WERI-Rb-1 (cell line): ENCODE measurements at places on chromosomes 16 and 17.

DNA sequence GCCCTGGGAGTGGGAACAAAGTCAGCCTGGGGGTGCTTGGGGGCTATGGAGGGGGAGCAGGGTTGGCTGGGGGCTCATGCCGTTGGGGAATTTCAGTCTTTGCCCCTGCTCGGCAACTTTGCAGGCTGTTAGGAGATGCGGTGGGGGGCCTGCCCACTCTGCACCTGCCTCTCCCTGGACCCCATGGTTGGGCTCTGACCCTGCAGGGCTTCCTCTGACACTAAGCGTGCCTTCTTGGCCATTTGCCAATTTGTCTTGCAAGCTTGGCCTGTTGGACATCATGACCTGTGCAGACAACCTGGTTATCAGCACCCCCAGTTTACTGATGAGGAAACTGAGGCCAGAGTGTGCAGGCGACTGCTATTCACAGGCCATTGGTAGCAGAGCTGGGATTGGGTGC lies 14.6 kb downstream of the ADCY7 start:
- DNase-seq, result no peak

GRCh38 chr17:17826942-17827785 lies 9.6 kb downstream of the SREBF1 start:
- no peak for DNase-seq

- DNase-seq, result no peak
Observed at GRCh38 chr17:64269687-64270649, 6.9 kb upstream of the TEX2 start.

GRCh38 chr17:6348891-6349290 lies 86.0 kb downstream of the AIPL1 start:
- DNase-seq, result no peak

GRCh38 chr17:17855976-17856375 lies 19.2 kb upstream of the SREBF1 start:
- DNase-seq, result no peak

GRCh38 chr16:49283376-49284049 lies 1.9 kb upstream of the CBLN1 start:
- DNase-seq, result no peak

- no peak for DNase-seq
Observed at GRCh38 chr16:76780556-76780955, 410.4 kb upstream of the MON1B start.

- DNase-seq, result no peak
Observed at GRCh38 chr17:53273126-53273525, 549.6 kb upstream of the KIF2B start.

GRCh38 chr17:81527591-81528383 lies at the start of gene FSCN2:
Gene FSCN2, plus strand, starts transcription at chr17:81528377. Its CDS starts 155 bp downstream, at chr17:81528532.
- peak; percentile 77 for DNase-seq

GRCh38 chr17:17386094-17386800 lies 83.1 kb downstream of the NT5M start:
- no peak for DNase-seq

- DNase-seq, result no peak
Observed at GRCh38 chr16:55905651-55906050, 30.5 kb upstream of the CES5A start.

- DNase-seq, result no peak
Observed at GRCh38 chr16:29307598-29308507, 98.7 kb downstream of the NPIPB11 start.

GRCh38 chr17:62194401-62194800 lies 129.3 kb upstream of the MED13 start:
- no peak for DNase-seq
